NCI-H460 (cell line): ENCODE measurements at places on chromosomes 2 and 18.

- DNase-seq: no peak
Measured at GRCh38 chr18:40531051-40531450, 1424.0 kb upstream of the PIK3C3 start.

DNA sequence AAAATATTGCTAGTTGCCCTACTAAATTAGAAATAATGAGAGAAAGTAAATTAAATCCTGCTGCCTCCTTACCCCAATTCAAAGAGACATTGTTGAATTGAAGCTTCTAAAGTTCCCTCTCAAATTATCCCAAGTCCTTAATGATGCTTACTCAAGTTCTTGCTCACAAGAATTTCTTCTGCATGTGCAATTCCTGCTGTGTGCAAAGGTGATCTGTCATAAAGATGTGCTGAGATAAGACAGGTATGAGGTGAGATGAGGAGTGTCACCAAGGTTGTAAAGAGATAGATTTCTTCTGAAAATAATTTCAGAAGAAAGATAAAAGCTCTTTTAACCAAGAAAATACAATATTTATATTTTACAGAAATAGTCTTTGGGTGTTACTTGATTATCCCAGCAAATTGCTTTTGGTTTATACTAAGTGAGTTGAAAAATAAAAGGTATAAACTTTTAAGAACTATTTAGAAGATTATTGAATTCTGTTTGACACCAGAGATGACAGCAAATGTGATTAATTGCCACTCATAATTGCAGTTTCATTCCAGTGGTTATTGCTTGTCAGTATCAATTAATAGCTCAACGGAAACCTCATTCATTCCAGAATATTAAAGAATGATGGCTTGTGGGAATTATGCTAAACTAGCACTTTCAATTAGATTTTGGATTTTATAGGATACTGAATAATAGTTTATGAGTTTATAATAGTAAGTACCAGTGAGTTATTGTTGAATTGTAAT lies 674.3 kb downstream of the STK39 start:
- no peak for DNase-seq

DNA sequence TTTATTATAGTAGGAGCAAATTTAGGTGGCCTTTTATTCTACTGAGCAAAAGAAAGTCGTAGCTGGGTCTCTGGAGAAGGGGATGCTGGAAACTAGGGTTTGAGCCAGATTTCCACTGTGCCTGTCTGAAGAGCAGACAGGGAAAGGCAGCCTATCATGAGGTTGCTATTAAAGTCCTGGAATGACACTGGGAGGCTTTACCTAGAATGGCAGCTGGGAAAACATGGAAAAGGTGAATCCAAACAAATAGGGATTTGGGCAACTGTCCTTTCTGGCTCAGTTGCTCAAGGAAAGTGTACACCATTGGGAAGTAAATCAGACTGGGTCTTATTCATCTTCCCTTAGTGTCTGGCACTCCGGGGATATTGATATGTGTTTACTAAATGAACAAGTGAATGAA lies 154.6 kb downstream of the MTX2 start:
- no peak for DNase-seq

DNA sequence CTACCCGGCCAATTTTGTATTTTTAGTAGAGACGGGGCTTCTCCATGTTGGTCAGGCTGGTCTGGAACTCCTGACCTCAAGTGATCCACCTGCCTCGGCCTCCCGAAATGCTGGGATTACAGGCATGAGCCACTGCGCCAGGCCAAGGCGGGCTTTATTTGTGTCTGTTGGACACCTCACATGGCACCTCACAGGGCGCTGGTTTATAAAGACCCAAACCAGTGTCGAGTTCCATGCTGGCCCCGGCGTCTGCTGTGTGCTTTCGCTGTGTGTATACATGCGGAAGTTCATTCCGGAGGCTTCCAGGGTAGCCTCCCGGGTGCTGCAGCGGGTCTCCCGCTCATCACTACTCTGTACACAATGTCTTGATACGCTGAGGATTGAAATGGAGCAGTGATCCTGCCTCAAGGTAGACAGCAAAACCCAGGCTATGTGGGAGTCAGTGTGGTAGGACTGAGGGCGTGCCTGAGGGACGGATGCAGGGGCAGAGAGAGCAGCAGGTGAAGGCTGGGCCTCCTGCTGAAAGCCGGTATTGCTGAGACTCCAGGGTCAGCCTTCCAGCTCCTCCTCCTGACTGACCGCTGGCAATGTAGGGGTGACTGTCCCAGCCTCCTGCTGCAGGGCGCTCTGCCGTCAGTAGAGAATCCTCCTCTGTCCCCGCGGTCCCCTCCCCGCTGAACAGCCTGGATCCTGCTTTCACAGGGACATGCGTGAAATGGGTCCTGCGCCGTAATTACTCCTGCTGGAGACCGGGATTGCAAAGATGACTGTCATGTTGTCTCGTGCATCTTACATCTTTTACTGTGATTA lies 22.7 kb downstream of the LDLRAD4 start:
- DNase-seq: no peak

- peak; percentile 69 for DNase-seq
Measured at GRCh38 chr2:47043142-47043890, 111.8 kb downstream of the STPG4 start.

- no peak for DNase-seq
Measured at GRCh38 chr18:46680784-46681695, 24.0 kb upstream of the LOXHD1 start.

- DNase-seq: no peak
Measured at GRCh38 chr2:176535467-176536113, 266.3 kb downstream of the MTX2 start.
